ENCODE measurements at places on chromosomes 3 and 15.

GRCh38 chr15:43516185-43516584, 1.2 kb upstream of the MAP1A start:
- no peak for DNase-seq

- no peak for DNase-seq
These were observed 36.3 kb downstream of the MESD start for GRCh38 chr15:80953001-80953952.

DNA sequence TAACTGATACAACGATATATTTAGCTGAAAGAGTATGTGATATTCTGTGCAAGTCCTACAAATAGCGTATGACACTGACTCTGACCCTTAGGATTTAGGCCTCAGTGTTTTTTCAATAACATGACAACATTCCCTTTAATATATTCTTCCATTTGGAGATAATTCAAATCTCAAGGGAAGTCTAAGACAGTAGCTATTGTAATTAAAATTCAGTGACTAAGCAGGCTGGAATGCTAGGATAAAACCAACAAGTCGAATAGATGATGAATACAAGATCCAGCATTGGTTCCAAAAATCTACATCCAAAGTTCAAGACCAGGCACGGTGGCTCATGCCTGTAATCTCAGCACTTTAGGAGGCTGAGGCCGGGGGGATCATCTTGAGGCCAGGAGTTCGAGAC, 56.2 kb downstream of the QTRT2 start:
- DNase-seq, result no peak

DNA sequence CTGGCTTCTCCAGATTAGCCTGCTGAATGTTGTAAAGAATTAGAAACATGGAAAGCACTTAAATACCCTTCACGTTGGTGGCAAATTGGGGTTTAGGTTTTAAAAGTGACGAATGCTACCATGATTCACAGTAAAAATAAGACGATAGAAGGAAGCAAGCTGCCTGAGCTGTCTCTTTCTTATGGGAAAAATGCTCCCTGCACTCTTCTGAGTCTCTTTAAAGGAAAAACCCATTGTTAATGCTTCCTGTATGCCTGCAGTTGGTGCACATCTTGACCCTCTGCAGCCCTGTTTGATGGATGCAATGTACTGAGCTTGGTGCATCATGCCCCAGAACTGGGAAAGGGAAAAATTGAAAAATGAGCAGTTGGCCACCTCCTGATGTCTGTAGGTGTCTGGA, 258.6 kb upstream of the RASGRP1 start:
- no peak for DNase-seq

DNA sequence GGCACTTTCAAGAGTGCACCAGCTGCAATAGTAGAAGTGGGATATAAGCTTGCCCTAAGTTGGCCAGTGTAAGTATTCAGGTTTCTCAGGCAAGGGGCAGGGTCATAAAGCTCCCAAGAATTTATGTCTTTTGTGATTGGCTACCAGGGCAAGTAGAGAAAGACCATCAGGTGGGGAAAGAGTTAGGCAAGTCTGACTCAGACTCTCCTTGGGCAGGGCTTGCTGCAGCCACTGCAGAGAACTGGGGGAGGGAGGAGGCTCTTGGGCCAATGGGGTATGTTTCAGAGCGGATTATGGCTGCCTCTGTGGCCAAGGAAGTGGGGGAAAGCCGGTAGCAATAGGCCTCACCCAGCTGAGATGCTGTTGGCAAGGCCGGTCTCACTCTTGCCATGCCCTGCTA, 44.6 kb upstream of the SLC25A36 start:
- no peak for DNase-seq

GRCh38 chr15:51132384-51133139, 37.9 kb upstream of the TNFAIP8L3 start:
- DNase-seq, result peak; percentile 6

DNA sequence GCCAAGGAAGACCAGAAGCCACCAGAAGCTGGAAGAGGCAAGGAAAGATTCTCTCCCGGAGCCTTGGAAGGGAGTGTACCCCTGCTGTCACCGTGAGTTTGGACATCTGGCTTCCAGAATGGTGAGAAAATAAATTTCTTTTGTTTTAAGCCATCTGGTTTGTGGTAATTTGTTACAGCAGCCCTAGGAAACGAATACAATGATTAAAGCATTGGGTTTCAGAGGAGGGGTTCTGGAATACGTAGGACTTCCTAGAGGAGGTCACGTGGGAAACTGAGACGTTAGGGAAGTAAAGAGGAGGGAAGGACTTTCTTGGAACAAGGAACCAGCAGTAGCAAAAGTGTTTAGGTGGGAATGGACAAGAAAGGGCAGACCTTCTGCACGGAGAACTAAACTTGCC, 377.7 kb downstream of the IL20RB start:
- no peak for DNase-seq

DNA sequence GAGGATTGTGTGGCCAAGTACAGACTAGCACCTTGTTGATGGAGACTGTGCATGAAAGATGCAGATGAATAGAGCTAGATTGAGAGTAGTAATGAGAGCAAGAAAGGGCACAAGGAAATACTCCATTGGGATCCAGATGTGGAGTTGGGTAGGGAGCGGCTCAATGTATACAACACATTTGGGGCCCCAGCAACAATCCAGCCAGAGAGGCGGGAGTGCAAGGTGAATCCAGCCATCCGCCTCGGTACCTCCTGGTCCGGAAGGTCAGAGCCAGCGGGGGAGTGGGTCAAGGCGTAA, 9.0 kb downstream of the ISL2 start:
- DNase-seq, result no peak

- no peak for DNase-seq
These were observed 13.9 kb downstream of the SETD5 start for GRCh38 chr3:9411302-9411701.
